ENCODE measurements at places on chromosomes 3 and 15.
A peak's percentile ranks its signal among the peaks of the same experiment; 100 is the strongest.

DNA sequence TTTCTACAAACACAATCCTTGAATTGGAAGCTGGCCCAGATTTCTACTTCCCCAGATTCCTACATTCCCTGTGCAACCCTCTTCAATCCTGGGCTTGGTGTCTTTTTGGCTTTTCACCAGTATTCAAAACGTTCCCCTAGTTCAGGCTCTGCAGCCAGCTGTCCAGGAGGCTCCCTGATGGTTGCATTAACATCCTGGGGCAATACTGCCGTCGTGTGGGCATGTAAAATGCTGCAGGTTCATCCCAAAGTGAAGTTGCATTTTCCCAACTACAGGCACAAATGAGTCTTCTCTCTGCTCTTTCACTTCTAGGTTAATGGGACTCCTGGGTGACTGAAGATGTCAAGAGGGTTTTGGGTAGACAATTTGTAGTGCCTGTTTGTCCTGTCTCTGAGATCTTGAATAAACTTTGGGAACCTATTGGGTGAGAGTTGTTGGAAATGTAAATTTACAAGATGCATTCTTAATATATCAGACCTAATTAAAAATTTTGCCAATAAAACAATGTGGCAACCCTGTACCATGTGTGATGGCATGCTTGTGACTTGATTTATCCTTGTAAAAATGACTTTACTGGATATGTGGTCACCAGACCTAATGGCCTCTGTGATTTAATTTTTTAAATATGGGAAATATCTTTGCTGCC lies 28.6 kb downstream of the SOX14 start:
- no peak for DNase-seq

DNA sequence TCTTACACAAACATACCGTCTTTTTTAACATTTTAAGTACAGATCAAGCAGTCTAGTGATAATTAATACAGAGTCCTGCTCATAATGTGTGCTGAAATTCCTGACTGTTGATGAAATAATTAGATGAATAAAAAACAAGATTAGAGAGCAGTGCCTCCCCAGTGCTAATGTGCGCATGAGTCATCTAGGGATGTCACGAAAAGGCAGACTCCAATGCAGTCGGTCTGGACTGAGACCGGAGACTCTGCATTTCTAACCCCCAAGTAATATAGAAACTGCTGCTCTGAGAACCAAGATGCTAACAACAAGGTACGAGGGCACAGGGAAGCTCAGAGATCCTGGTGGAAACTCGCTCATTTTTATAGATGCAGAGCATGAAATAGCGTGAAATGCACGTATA lies 61.4 kb downstream of the COL8A1 start:
- no peak for DNase-seq

DNA sequence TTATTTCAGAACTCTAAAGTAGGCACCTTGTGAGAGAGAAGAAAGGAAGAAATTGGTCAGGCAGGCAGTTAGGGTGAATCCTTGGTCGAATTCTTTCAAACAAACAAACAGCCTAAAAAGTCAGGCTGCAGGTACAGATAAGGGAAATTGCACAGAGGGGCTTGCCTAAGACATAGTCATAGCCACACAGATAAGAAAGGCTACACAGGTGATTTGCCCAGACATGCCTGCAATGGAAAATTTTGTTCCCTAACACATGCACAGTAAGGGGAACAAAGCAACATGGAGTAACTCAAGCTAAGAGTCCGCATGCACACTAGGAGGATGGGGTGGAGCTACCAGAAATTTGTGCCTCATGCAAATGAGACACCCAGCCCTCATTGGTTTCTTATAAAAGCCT lies 91.4 kb upstream of the TUSC7 start:
- DNase-seq = no peak

GRCh38 chr3:168249550-168250414 lies 154.1 kb upstream of the GOLIM4 start:
- DNase-seq = no peak

- DNase-seq = no peak
These were observed 153.6 kb downstream of the AKAP13 start for GRCh38 chr15:85534031-85534430.

DNA sequence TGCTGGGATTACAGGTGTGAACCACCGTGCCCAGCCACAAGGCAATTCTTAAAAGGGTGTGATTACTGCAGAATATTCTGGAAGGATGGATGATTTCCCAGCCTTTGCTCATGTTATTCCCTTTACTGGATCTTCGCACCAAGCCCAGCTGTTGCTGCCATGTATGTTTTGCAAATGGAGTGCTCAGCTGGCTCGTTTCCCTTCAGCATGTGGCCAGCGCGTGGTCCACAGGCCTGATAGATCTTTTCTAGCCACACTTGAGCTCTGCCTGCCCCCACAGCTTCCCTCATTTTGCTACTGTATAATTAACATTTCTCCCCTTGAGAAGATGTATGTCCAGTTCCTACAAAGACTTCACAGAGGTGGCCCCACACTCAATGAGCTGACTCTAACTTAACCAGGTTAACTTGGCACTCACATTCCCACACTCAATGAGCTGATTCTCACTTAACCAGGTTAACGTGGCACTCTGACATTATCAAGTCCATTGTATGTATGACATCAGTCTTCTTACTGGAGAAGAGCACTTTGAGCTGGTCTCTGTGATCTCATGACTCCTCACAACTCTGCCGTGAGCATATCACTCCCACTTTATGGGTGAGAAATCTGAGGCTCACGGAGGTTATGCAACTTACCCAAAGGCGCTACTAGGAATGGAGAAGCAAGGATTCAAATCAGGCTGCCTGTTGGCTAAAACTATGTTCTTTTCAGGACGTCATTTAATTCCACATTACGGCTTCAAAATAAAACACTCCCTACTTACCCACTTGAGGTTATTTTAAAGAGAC lies 49.2 kb downstream of the TM4SF4 start:
- DNase-seq = no peak

DNA sequence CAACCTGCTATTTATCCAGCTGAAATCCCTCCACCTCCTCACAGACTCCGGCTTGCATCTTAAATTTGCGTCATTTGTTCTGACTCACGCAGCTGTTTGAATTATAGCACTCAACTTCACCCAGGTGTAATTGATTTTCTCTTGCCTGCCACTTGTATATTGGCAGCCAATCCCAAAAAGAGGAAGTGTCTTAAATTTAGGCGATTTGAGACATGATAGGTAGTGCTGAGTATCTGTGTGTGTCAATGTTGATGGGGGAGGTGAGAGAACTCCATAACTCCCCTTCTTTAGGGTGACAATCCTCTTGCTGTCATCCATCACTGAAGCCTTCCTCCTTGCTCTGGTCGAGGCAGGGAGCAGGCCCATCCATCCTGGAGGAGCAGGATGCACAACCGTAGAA lies 77.2 kb upstream of the TPRG1 start:
- no peak for DNase-seq

DNA sequence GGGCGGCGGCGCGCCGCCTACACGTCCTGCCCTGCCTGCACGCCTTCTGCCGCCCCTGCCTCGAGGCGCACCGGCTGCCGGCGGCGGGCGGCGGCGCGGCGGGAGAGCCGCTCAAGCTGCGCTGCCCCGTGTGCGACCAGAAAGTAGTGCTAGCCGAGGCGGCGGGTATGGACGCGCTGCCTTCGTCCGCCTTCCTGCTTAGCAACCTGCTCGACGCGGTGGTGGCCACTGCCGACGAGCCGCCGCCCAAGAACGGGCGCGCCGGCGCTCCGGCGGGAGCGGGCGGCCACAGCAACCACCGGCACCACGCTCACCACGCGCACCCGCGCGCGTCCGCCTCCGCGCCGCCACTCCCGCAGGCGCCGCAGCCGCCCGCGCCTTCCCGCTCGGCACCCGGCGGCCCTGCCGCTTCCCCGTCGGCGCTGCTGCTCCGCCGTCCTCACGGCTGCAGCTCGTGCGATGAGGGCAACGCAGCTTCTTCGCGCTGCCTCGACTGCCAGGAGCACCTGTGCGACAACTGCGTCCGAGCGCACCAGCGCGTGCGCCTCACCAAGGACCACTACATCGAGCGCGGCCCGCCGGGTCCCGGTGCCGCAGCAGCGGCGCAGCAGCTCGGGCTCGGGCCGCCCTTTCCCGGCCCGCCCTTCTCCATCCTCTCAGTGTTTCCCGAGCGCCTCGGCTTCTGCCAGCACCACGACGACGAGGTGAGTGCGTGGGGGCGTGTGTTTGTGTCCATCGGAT lies 602 bp downstream of the TRIM71 start:
- peak; percentile 11 for DNase-seq

DNA sequence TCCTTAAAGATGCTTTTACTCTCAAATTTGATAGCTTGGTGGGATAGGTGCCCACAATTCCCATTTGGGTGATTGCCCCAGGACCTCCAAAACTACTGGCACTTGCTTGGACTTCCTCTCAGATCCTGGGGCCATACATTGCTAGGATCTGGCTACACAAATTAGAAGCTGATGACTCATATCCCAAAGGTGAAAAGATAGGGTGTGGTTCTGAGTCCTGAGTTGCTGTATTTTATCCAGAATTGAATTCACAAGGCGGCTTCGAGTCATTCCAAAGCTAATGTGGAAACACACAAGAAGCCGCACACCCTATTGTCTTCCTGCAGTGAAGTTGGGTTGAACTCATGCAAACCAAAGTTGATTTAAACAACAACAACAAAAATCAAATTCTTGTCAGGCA lies 53.4 kb downstream of the DUT start:
- DNase-seq = no peak

DNA sequence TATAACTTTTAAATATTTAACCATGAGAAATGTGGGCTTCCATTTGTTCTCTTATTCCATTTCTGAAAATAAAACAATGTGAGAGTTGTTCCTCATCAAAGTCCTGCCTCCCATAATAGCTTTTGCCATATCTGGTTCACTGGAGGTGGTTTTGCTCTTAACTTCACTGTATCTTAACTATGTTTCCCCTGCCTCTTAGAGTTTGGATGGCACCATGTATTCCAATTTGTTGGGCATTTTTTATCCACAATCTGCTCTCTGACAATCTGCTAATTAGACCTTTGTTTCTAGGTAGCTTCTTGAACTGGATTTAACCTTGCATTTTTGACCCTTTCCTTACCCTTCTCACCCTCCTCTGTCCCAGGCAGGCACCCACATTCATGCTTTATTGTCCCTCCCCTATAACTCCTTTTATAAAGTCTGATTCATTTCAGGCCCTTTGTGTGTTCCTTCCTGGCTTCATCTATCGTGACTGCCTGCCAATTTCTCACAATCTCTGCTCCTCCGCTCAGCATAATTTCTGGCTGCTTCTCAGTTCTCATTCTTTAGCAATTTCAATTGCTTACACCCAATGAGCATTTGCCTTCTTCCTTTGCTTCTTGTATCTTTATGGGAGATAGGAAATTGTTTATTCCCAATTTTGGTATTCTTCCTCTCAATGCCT lies 144.2 kb upstream of the ARHGEF26 start:
- DNase-seq = no peak

GRCh38 chr15:40028853-40029252 lies 10.1 kb downstream of the SRP14 start:
- DNase-seq = no peak

DNA sequence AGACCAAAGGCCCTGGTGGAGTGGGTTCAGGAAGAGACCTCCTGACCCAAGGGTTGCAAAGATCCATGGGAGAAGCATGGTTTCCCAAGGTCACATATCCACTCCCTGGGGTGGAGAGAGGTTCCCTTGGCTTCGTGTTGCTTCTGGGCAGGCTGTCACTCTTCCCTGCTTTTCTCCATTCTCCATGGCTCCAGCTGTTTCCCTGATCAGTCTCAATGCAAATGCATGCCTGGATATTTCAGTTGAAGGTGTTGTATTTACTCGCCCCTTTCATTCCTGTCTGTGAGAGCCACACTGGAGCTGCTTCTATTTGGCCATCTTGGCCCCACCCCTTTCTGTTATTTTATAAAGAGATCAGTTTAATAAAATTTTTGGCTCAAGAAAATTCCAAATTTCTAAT lies 95.0 kb upstream of the PLSCR4 start:
- no peak for DNase-seq

DNA sequence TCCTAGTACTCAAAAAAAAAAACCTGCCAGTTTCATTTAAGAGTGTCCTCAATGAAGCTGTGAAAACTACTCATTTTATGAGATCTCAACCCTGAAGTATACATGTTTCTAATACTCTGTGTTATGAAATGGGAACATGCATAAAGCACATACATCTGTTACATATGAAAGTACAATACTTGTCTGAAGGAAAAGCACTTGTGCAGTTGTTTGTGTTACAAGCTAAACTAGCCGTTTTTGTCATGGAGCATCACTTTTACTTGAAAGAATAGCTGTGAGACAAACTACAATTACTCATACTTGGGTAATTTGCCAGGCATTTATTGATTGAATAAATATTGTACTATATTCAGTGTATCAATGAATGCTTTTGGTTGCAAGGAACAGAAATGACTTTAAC lies 72.7 kb downstream of the TIPARP start:
- no peak for DNase-seq

GRCh38 chr15:39589193-39589814 lies 8.4 kb downstream of the THBS1 start:
- DNase-seq = no peak

GRCh38 chr15:34233614-34234013 lies 8.8 kb downstream of the EMC4 start:
- DNase-seq = no peak

GRCh38 chr3:52721002-52721729 lies 15.3 kb downstream of the SPCS1 start:
- DNase-seq = no peak

GRCh38 chr3:98726084-98726483 lies 37.1 kb upstream of the ST3GAL6 start:
- no peak for DNase-seq

- DNase-seq = no peak
These were observed 6.6 kb upstream of the ATP11B start for GRCh38 chr3:182786564-182787196.

DNA sequence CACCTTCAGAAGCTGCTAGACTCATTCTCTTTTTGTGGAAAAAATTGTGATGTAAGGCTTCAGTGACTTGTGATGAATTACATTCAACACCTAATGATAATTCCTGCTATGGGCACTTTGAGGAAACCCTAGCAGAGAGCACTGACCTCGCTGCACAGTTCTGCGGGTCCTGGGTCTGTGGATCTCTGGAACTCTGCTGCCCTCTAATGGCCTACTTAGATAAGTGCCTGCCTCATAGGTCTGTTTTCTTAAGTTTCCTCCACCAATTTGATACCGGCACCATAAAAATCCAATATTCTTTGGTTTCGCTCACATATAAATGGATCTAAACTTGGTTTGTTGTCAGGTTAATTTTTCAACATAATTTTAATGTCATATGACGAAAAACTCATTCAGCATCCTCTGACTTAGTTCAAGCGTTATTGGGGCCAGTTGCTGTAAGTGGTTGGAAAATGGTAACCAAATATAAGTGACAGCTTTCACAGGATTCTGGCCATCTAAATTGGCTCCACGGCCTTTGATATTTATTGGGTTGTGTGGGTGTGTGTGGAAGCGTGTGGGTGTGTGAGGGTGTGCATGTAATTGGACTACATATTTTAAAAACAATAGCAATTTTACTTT lies 10.4 kb downstream of the SLITRK3 start:
- DNase-seq = no peak

GRCh38 chr3:37855363-37855970 lies 6.2 kb upstream of the CTDSPL start:
- peak; percentile 75 for DNase-seq
